ENCODE measurements at places on chromosomes 4 and X.

DNA sequence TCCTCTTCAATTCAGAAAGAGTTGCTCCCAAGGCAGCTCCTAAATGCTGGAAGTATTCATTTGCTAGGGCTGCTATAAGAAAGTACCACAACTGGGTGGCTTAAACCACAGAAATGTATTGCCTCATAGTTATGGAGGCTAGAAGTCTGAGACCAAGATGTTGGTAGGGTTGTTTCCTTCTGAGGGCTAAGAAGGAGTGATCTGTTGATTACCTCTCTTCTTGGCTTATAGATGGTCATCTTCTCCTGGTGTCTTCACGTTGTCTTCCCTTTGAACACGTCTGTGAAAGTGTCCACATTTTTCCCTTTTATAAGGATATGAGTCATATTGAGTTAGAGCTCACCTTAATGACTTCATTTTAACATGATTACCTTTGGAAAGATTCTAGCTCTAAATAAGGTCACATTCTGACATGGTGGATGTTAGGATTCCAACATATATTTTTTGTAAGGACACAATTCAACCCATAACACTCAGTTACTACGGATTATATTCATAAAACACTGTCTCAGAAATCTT, 266.3 kb downstream of the SPATA18 start:
- no peak for DNase-seq

DNA sequence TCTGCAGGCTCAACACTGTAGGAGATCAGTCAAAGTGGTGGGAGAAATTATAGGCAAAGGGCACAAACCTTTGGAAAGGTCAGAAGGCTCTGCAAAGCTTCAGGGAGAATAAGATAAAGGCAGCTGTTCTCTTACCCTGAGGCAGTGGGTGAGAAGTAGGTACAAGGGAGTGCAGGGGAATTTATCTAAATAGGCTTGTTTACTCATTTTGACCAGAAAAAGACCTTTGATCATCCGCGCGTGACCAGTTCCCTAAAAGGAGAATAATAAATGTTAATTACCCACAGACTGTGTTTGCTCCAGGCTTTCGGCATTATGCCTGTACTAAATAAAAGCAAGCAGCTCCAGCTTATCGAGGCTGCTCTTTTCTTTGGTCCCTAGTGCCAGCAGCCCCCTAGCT, 9.3 kb downstream of the FGFBP2 start:
- DNase-seq: no peak

- no peak for DNase-seq
Observed at GRCh38 chrX:108198420-108198819, 106.8 kb downstream of the ATG4A start.

- no peak for DNase-seq
Observed at GRCh38 chr4:137312257-137312656, 220.0 kb downstream of the PCDH18 start.

GRCh38 chr4:172124656-172125308, 311.6 kb downstream of the GALNTL6 start:
- DNase-seq: no peak

DNA sequence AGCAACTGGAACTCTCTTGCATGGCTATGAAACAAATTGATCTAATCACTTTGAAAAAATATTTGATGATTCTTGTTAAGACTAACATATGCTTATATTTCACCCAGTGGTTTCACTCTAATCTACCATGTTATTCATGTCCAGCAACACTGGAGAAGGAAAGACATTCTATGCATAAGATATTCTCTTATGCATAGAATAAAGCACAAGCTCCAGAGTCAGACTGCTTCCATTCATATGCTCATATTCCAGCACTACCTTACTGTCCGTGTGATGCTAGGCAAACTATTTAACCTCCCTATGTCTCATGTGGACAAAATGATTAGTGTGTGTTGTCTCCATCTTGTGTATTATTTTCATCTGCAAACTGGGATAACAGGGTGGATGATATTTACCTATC, 124.1 kb downstream of the RNF150 start:
- DNase-seq: no peak

DNA sequence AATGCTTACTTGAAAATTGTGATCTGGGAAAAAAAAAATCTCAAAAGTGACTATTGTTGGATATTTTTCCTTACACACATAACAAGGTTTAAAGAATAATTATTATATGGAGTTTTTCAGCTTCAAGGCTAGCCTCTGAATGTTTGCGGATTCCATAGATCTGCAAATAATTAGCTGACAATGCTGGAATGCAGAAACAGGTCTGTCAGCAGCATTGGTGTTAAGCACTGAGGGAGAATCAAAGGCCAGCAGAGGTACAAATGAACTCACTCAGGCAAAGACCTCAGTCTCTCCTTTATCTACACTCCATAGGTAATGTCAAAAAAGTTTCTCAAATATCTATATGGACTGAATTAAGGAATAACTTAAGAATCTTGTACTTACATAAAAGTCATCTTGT, 35.1 kb downstream of the SMIM31 start:
- DNase-seq: no peak

GRCh38 chrX:1911401-1912128, 296.7 kb downstream of the ASMT start:
- DNase-seq: no peak

DNA sequence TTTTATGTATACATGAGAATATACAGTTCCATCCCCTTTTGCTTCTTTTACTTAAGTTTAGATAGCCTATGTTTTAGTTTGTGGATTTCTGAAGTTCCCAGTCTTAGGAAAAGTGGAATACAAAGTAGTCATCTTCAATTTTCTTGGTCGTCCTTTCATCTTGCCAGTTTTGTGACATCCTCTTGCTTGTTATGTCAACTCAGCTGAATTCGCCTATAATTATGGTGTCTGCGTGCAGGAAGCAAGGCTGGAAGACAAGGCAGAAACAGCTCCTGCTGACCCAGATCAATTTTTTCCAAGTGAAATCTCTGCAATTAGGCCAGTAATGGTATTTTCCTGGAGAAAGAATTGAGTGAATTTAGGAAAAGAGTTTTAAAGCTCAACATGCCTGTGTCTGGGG, 28.1 kb upstream of the NYX start:
- DNase-seq: no peak

DNA sequence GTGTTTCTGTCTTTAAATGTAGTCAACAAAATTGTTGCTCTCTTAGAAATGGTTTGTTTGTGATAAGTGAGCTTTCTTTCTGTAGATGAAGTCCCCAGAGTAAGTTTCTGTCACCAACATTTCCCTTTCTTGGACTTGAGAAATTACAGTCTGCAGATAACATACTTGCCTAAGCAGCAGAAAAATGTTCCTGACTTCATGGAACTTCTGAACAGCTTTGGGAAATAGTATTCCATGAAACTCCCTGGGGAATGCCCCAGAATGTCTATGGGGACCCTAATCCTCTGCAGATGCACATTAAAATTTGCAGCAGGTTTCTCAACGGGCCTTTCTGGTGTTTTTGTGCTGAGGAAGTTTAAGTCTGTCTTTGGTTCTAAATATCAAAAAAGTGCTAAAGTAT, 38.6 kb upstream of the NEIL3 start:
- DNase-seq: no peak

DNA sequence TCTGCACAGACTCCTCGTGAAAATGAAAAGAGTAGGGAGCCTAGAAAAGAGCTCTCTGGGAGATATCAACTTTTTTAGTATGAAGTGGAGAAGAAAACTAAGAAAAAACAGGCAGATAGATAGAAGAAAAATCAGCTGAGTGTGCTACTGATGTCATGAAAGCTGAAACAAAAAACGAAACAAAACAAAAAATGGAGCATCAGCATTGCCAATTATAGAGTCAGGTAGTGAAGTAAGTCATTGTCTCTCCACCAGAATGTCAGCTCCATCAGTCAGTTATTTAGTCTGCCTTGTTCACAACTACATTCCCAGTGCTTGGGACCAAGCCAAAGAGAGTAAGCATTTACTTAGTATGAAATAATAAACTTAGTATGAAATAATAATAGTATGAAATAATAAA, 595.1 kb downstream of the STPG2 start:
- no peak for DNase-seq

GRCh38 chrX:154375156-154375504, 696 bp upstream of the FLNA start:
- no peak for DNase-seq

- no peak for DNase-seq
Observed at GRCh38 chr4:123783921-123784320, 387.3 kb downstream of the SPRY1 start.

DNA sequence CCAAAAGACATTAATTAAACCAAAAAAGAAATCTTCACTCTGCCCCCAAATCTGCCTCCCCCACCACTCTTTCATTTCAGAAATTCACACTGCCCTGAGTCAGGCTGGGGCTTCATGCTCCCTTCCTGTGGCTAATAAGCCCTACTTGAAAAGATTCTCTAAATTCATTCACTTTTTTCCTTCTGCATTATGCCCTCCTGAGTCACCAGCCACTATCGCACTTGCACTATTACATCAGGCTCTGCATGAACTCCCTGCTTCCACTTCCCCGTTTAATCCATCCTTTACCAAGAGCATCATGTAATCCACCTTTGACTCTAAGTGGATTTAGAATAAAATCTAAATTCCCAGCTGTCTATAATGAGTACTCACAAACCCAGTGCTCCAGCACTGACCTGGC, 295.4 kb upstream of the KLF3 start:
- DNase-seq: no peak

- DNase-seq: no peak
Observed at GRCh38 chr4:29734343-29735213, 985.6 kb upstream of the PCDH7 start.

DNA sequence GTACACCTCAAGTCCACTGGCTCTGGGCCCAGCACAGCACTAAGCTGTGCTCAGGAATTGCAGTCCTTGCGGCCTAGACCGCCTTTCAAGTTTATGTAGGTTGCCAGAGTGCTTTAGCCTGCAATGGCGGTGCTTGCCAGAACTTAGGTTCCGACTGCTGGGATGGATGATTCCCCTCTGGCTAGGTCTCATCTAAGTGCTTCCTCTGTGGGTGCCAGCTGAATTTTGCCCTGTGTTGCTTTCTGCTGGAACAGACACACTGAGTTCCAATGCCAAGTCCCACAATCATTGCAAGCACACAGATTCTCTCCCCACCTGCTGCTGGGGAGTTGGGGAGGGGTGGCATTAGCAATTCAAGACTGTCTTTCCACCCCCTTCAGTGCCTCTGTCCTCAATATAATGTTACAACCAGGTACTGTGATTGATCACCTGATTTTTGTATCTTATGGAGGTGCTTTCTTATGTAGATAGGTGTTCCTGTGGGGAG, 129.5 kb downstream of the GRID2 start:
- DNase-seq: no peak

GRCh38 chr4:32790803-32791202, 2070.6 kb downstream of the PCDH7 start:
- DNase-seq: no peak
